ENCODE measurements at places on chromosomes 3 and 15.

DNA sequence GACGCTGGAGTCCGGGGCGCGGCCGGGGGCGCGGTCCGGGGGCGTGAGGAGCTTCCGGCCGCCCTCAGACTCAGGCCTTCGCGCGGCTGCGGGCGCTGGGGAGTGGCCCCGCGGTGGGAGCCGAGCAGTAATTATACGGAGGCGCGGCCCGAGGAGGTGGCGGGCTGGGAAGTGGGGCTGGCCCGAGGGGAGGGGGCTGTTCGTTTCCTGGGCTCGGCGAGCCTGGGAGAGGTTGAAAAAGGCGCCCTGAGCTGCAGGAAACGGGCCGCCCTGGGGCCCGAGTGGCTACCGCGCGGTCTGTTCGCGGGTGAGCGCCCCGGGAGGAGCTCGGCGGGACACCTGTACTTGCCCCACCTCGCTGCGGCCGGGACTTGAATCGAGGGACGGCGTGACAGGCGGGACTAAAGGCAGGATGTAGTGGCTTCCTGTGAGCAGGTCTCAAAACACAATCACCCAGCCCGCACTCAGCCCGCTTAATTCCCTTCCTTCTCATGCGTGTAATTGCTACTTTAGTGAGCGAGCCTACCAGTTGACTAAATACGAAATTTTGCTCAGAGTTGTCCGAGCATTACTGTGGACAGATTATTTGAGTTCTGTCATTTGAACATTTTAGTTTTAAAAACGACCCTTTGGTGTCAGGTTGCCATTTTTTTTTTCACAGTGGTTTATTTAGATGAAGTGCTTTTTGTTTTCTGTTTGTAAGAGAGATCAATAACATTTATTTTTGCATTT lies 860 bp downstream of the RASA2 start:
- DNase-seq = peak; percentile 84

- DNase-seq = no peak
Observed at GRCh38 chr15:80823120-80823519, 44.0 kb downstream of the CEMIP start.

GRCh38 chr3:29140666-29141065 lies 140.2 kb upstream of the RBMS3 start:
- no peak for DNase-seq

- DNase-seq = no peak
Observed at GRCh38 chr3:133292296-133292695, 107.6 kb upstream of the BFSP2 start.

DNA sequence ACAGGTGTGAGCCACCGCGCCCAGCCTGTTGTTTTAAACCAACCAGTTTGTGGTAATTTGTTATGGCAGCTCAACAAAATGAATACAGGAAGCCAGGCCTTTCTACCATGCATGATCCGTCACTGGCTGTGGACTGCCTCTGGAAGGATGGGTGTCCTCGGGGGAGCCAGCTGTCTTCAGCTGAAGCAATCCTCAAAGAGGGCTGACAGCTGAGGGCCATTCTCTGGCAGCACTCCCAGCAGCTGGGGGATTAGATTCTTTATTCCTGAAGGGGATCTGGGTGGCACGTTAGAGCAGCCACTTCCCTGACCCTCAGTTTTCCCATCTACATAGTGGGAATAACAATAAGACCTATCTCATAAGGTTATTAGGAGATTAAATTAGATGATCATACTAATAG lies 24.4 kb downstream of the POLR2M start:
- no peak for DNase-seq

- DNase-seq = no peak
Observed at GRCh38 chr15:90596943-90597342, 67.2 kb downstream of the CRTC3 start.

DNA sequence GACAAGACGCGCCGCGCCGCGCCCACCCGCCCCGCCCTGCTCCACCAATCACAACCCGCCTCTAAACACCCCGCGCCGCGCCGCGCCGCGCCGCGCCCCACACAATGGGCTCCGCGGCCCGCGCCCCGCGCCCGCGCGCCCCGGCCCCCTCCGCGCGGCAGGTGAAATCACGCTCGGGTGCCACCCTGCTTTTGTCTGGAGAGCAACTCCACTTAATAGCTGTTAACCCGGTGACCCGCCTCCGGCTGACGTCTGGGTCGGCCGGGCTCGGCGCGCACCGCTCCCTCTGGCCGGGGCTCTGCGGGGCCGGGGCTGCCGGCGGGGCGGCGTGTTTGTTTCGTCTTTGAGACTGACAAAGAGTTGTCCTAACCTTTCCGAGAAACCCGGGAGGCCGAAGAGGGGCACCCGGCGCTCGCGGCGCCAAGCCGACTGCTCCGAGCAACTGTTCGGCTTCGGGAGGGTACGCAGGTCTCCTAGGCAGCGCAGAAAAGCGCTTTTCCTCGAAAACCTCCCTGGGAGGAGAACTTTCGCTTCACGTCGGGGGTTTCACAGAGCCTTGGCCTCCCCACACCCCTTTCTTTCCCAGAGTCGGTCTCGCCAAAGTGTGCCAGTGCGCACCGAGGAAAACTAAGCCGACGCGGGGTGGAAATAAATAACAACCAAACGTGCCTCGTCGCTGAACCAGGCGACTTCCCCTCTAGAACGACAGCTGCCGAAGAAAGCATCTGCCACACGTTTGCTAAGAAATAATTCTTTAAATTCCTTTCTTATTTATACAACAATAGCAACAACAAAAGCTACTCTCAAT lies 518.4 kb downstream of the FOXP1 start:
- peak; percentile 79 for DNase-seq

- DNase-seq = no peak
Observed at GRCh38 chr3:8112587-8112986, 389.0 kb upstream of the LMCD1 start.

DNA sequence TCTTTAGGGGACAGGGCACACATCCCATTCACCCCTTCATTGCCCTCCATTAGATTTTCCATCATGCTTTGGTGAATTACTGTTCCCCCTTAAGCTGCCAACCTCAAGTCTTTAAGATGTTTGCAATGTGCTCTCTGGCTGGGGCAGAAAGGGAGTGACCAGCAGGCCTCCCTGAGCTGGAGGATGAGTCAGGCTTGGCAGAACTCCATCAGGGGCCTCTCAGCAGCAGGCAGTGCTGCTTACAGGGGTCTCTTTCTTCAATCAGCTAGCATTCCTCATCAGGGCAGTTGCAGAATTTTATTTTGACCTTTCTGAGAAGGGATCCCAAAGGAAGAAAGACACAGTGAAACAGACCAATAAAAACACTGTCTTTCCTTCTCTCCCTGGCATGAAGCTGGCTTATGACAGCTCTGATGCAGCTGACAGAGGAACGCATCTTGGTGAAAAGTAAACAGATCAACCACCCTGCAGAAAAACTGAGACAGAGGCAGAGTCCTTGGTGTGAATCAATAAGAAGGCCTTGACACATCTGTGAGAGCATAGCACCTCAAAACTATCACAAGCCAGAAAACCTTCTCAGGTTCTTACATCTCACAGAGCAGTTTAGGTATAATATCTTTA lies 88.7 kb upstream of the MRPL3 start:
- DNase-seq = no peak
